ENCODE measurements at places on chromosomes 13 and 19.

- no peak for DNase-seq
Observed at GRCh38 chr13:78247362-78247761, 328.7 kb upstream of the EDNRB start.

GRCh38 chr19:55441319-55441691, 1.8 kb downstream of the SHISA7 start:
- DNase-seq, result no peak

- no peak for DNase-seq
Observed at GRCh38 chr13:42820451-42820850, 39.1 kb downstream of the FAM216B start.

- no peak for DNase-seq
Observed at GRCh38 chr19:48680436-48681126, 7.8 kb upstream of the NTN5 start.

- DNase-seq, result no peak
Observed at GRCh38 chr19:35249848-35250711, 1.3 kb downstream of the LSR start.

DNA sequence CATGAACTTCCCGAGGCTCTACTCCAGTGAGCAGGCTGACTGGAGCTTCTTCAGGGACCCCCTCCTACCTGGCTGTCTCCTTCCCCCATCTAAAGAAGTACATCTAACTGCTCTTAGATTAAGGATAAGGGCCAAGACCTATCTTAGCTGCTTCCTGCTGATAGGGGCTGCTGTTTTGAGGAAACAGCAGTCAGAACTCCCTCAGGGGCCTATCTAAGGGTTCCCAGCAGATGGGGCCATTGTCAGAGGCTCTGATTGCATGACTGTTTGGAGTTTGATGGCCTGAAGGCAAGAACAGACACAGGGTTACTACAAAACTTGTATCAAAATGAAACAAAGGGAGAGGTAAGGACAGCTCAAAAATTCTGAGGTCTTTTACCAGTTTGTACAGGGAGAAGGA, 2636.9 kb upstream of the PCDH20 start:
- no peak for DNase-seq

GRCh38 chr13:101397742-101398141, 18.6 kb downstream of the NALCN start:
- DNase-seq, result no peak

DNA sequence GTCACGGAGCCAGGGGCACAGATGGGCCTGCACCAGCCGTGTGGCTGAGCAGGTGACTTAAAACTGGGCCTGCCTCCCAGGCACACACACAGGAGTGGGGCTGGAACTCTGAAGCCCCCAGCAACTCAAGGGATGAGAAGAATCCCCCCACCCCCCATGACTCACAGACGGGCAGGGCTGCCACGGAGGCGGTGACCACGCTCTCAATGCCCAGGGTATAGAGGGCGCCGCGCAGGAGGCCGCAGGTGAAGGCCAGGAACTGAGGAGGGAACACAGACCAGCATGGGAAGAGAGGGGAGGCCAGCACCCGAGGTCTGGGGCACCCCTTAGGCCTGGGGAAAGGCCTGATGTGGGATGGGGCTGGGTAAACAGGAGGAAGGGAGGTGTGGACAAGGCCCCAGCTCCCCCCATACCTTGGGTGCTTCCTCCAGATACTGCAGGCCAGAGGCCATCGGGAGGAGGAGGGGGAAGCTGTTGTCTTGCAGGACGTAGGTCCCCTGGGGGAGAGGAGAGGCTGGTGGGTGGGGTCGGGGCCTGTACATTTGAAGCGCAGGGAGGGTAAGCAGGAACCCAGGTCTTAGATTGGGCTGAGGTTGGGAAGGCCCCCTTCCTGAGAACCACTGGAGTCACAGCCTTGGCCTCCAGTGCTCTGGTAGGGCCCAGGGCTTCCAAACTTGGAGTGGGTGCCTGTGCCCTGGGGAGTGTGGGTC, 3.1 kb upstream of the NKPD1 start:
- DNase-seq, result no peak

DNA sequence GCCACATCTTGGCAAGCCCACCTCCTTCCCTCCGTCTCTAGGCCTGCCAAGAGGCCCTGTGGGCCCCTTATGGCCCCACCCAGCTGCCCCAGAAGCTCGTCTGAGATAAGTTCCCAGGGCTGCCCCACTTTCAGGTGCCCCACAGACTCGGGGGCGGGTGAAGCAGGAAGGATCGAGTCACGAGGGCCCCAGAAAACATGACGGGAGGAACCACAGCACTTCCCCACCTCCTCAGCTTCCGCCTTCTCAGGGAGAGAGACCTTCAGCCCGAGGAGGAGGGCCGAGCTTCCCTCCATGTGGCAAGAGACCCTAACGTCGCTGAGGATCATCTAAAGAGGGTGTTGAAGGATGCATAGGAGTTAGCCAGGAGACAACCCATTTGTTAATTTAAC, 4.5 kb upstream of the IL12RB1 start:
- DNase-seq, result no peak

- no peak for DNase-seq
Observed at GRCh38 chr19:23049256-23049655, 46.3 kb upstream of the ZNF728 start.

DNA sequence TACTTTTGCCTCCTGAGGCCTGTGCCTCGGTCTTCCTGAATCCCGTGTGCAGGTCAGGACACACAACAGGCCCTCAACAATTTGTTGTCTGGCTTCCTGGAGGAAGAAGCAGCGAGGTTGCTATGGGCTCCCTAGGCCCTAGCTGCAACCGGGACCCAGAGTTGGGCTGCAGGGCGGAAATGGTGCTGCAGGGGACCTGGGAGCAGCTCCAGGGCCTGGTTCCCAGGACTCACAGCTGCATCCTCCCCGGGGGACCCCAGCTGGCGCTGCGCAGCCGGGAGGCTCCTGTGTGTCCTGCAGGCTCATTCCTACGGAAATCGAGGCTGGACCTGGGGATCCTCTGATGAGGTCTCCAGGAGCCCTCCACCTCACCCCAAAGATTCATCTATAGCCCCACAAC, 999 bp upstream of the TNFAIP8L1 start:
- no peak for DNase-seq

- no peak for DNase-seq
Observed at GRCh38 chr13:34070006-34070405, 252.1 kb downstream of the RFC3 start.

- DNase-seq, result no peak
Observed at GRCh38 chr13:103878891-103879605, 812.8 kb upstream of the SLC10A2 start.

- DNase-seq, result no peak
Observed at GRCh38 chr13:36822785-36823184, 3.8 kb downstream of the RFXAP start.

DNA sequence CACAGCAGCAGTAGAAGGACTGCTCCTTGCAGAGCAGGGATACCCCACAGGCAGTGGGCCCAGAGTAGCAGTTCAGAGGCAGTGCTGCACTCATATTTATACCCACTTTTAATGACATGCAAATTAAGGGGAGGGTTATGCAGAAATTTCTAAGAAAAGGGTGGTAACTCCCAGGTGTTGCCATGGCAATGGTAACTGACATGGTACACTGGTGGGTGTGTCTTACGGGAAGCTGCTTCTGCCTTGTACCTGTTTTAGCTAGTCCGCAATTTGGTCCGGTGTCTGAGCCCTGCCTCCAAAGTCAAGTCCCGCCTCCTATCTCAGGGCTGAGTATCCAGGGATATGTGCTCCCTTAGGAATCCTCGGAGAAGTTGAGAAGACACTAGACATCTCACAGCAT, 79.2 kb upstream of the UQCRFS1 start:
- DNase-seq, result no peak

DNA sequence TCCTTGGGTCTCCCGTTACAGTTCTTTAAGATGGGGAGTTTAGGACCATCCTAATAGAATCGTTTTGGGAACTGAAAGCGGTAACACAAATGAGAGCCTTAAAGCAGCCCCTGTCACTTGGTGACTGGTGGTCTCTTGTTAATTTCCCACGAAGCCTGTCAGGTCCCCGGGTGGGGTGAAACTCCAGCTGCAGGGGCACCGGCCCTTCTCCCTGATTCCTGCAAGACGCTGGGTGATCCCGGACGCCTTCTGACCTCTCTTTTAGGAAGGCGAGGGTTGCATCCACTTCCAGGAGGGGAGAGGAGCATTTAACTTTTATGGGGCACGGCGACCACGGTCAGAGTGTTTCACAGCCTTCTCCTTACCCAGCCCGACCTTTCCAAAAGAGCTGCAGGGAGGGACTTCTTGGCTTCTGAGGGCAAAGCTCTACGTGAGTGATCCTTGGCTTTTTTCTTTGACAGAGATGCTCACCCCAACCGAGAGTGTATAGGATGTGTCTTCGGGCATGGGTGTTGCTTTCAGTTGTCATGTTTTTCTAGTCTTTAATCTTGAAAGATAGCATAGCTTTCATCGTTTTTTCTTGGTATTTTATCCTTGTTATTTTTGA, 688 bp downstream of the ZNF225 start:
- no peak for DNase-seq

GRCh38 chr19:56841193-56841543, 642 bp upstream of the PEG3 start:
- no peak for DNase-seq

DNA sequence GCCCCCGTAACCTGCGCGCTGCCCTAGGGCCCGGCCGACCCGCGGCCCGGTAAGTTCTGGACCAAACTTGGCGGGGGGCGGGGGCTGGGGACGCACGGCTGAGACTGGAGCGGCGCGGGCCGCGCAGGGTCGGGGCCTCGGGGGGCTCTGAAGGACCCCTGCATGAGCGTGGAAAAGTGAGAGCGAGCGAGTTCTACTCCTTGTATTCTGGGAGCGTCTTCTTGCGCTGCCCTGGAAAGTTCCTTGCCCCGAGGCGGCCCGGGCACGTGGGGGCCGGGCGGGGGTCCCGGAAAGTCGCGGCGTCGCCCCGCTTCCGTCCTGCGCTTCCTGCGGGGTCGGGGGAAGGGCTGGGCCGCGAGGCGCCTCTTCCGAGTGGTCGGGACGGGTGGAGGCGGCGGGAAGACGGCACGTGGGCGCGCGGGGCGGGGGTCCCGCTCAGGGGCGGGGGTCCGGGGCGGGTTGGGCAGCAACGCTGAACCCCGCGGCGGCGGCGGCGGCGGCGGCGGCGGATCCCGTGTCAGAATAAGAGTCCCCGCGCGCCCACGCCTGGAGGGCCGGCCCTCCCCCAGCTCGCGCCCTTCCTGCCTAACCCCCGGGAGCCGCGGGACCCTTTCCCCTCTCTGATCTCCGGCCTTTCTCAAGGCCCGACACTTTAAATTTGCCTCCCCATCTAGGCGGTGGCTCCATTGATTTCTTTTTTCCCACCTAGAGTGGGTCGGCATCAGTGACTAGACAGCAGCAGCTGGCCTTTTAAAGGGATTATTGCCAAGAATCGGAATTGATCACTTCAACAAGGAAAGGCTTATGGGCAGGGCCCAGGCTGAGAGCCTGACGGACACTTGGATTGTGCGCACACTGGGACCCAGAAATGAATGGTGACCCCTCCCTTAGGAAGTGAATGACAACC, 749 bp downstream of the GATAD2A start:
- no peak for DNase-seq

- no peak for DNase-seq
Observed at GRCh38 chr19:10043286-10043927, 30.1 kb downstream of the RDH8 start.

DNA sequence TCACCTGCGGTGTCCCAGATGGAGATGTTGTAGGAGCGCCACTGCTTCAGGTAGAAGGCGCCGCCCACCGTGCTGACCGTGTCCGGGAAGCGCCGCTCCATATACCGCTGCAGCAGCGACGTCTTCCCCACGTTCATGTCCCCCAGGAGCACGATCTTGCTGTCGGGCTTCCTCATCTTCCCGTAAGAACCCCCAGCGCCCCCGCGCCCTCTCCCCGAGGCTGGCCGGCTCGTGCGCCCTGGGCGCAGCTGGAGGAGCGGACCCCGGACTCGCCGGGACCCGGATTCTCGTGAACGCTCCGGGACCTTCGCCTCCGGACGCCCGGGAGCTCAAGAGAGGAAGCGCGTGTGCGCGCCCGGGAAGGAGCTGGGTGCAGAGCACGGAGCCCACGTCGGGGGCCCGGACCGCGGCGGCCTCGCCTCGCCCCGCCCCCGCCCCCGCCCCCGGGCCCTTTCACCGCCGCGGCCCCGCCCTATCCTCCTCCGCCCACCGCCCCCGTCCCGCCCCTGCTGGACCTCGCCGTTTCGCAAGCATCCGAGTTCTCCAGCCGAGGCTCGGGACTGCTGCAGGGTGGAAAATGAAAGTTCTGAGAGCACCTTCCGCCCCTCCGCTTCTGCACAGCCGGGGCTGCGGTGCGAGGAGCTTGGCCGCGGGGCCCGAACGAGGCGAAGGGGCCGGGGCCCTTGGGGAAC, at the start of gene RAB20:
Gene RAB20 (minus strand): TSS at position 379 of the 692 bp plus-strand sequence. CDS start 203 bp downstream, at position 176.
- peak; percentile 70 for DNase-seq

GRCh38 chr13:94967183-94968039, 255.1 kb upstream of the SOX21 start:
- no peak for DNase-seq

DNA sequence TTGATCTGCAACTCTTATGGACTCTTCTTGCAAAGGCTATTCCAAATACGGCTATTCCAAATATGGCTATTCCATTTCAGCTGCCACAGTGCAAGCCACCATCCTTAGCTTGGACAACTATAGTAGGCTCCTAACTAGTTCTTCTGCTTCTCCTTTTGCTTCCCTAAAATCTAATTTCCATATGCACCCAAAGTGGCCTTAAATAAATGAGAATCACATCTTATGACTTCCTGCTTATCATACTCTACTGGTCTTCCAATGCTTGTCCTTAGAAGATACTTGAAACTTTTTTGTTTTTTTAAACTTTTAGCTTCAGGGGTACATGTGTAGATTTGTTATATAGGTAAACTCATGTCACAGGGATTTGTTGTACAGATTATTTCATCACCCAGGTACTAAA, 4.9 kb downstream of the UCHL3 start:
- no peak for DNase-seq

DNA sequence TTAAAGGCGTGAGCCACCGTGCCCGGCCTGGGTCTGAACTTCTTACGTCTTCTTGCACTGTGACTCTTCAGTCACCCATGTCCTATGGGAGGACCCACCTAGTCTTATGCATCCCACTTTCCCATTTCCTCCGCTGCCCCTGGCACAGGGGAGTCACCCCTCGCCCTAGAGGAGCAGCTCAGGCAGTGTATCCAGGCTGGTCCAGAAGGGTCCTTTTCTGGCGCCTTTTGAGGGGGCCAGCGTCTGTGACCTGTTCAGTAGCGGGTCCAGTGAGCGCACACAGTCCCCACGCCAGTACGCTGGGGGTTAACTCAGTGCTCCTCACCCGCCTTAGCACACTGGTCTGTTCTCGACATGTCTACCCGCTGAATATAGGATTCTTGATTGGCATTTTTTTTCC, 107.1 kb downstream of the TM9SF2 start:
- no peak for DNase-seq

DNA sequence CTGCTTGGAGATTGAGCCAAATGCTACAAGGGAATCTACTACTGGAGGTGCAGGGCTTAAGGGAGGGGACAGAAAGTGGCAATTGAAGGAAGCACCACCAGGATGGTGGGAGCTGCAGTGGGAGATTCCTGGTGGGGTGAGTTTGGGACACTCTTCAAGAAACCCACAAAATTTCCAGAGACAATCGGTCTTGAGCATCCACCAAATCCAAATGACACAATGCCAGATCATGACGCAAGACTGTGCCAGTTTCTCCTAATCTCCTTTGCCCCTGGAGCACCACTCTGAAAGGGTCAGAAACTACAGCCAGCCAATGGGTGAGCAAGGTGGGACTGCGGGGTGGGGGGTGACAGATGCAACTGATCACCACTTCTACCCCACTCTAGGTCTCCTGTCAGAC, 78.7 kb downstream of the LRRC63 start:
- no peak for DNase-seq

- no peak for DNase-seq
Observed at GRCh38 chr19:6059396-6059947, 50.8 kb downstream of the RFX2 start.

Measured in H4 (cell line).